M059J (cell line): ENCODE measurements at places on chromosomes 7 and 10.

DNA sequence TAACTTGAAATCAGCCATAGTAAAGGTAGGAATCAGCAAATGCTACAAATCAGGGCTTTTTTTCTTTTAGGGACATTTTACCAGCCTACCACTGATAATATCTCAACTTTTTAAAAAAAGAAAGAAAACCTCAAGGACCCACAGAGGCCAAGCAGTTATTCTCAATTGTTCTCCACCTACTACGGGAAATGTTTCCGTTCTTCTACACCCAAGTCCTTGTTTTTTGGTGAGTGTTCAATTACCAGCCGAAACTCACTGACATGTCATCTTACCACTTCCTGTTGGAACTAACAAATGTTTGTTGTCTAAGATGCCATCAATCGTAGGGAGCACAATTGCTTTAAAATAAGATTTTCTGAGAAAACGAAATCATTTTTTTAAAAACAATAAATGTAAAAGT is 50.2 kb upstream of the CDK1 start:
- no peak for DNase-seq

DNA sequence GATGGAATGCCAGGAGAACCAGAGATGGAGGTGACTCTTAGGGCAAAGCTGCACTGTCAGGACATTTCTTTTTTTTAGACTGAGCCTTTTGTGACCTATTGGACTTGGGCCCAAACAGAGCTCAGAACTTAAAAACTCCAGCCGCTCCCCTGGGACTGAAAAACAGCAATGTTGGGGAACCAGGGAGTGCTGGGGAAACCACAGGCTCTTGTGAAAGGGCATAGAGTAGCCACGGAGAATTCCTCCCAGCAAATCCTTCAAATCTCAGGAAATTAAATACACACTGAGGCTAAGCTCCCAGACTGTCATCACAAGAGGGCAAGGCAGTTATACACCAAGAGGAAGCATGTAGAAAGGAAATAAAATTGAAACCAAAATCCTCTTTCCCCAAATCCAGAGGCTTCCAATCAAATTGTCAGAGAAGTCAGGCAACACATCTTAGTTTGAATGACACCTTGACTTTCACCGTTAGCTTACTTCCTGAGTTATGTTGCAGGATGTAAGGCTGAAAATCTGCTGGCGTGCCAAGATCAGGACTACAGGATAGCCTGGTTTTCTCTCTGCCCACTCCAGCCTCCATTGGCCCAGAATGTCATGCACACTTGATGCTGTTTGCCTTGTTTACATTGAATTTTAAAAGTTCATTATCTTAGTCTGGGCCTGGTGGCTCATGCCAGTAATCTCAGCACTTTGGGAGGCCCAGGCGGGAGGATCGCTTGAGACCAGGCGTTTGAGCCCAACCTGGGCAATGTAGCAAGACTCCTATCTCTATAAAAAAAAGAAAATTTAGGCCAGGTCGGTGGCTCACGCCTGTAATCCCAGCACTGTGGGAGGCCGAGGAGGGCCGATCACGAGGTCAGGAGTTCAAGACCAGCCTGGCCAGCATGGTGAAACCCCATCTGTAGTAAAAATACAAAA is 2.6 kb upstream of the RFC2 start:
- DNase-seq, result peak; percentile 75

DNA sequence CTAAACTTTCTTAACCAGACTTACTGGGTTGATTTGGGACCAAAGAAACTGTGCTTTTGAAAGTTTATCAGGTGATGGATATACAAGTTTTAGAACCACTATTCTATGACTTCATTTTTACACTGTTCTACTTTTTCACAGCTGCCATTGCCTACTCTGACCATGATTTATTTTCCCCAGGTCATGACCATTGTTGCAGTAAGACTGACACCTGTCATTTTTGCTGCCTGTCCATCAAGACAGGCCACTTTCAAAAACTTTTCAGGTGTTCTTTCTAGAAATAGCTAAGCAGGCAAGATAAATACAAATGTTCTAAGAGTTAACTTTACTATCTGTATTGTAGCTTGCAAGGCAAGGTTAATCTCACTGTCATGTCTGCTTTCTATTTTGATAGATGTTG is 147.9 kb upstream of the SEMA3C start:
- DNase-seq, result no peak

- no peak for DNase-seq
Observed at GRCh38 chr10:114990991-114991390, 53.0 kb downstream of the TRUB1 start.

GRCh38 chr7:29309041-29309854 is 114.7 kb downstream of the CHN2 start:
- DNase-seq, result no peak
